Activated CD4-positive, alpha-beta T cell treated with anti-CD3 and anti-CD28 coated beads, Interleukin-2, amount 50 U/mL, for 48 hours (primary cell): ENCODE measurements at places on chromosomes 4 and X.

- peak; percentile 5 for DNase-seq
Observed at GRCh38 chrX:107154787-107155620, 36.4 kb upstream of the RBM41 start.

GRCh38 chr4:17188547-17189400 is 290.3 kb upstream of the LDB2 start:
- no peak for DNase-seq

GRCh38 chrX:65196758-65197360 is 220.6 kb upstream of the ZC4H2 start:
- peak; percentile 6 for DNase-seq

GRCh38 chrX:34350561-34351335 is 218.6 kb upstream of the FAM47A start:
- DNase-seq: no peak

- DNase-seq: no peak
Observed at GRCh38 chr4:94358101-94358500, 15.5 kb upstream of the HPGDS start.

- no peak for DNase-seq
Observed at GRCh38 chr4:72857787-72858186, 211.7 kb downstream of the COX18 start.

DNA sequence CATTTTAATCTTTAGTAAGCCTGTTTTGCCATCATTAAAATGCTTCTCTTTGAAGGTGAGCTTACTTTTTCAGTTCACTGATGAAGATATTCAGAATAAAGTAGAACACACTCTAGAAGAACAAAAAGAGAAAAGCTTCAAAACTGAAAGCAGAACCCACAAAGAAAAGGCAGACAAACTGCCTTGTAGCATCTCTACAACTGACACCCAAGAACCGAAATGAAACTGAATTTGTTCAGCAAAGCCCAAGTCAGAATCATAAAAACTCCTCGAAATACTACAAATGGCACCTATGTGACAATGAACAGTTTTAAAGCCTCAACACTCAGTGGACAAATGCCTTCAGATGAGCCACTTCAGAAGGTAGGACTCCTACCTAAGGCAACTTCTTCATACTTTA is 83.6 kb downstream of the MAML3 start:
- no peak for DNase-seq
